ENCODE measurements at places on chromosomes 16 and 17.

DNA sequence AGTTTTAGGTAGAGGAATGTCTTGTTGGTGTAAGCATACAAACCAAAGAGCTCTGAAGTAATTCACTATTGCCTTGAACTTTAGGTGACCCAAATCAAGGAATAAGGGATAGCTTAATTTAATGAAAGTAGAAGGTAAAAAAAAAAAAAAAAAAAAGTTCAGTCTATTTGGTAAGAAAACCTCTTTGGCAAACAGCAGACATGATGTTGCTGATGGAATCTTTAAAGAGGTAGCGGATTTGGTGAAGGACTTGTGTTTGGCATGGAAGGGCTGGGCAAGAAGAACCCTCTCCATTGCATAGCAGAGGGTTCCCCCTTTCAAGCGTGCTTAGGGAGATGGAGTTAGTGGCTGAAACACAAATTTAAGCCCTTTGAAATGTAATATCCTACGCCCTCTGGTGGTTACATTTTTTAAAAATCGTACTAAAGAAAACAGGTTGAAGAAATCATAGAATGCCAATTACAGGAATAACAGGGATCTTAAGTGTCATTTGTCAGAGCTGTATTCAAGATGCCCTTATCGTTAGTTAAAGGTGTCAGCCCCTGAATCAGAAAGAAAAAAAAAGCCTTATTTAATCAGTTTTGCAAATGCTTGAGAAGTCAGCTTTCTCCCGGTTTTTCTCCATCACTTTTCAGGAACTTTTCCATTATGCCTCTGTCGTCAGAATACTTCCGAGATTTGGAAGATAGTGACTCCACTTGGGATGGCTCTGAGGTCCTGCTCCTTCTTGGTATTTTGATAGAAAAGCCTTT lies 383.1 kb downstream of the KCNJ2 start:
- no peak for DNase-seq

DNA sequence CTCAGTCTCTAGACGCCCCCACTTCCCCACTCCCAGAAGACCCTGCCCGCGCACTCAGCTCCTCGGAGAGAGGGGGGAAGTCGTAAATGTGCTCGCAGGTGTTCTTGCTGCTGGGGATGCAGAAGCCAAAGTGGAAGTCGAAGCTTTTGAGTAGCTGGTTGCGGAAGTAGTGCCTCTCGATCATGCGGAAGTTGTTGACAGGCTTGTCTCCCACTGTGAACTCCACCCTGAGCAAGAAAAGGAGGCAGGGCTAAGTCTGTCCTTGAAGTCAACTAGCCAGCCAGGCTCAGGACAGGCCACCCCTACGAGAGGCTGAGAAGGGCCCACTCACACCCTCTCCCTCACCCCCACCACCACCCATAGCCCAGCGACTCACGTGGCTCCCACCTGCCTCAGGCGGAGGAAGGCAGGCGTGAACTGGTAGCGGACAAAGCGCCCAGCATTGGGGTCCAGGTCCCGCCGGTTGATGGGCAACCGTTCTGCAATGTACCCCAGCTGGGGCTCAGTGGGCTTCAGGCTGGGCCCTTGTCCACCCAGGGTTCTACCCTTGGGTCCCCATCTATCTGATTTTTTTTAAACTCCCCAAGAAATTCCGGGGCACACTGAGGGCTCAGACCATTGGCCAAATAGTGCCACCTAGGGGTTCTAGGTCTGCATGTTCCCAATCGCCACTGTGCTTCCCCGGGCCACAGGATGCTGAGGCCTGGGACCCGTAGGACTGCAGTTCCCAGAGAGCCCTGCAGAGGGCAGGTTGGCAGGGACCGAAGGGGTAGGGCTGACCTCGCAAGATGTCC lies 4.6 kb downstream of the UNC119 start:
- peak; percentile 49 for DNase-seq

GRCh38 chr17:26731005-26731921 lies 562.7 kb upstream of the WSB1 start:
- no peak for DNase-seq

DNA sequence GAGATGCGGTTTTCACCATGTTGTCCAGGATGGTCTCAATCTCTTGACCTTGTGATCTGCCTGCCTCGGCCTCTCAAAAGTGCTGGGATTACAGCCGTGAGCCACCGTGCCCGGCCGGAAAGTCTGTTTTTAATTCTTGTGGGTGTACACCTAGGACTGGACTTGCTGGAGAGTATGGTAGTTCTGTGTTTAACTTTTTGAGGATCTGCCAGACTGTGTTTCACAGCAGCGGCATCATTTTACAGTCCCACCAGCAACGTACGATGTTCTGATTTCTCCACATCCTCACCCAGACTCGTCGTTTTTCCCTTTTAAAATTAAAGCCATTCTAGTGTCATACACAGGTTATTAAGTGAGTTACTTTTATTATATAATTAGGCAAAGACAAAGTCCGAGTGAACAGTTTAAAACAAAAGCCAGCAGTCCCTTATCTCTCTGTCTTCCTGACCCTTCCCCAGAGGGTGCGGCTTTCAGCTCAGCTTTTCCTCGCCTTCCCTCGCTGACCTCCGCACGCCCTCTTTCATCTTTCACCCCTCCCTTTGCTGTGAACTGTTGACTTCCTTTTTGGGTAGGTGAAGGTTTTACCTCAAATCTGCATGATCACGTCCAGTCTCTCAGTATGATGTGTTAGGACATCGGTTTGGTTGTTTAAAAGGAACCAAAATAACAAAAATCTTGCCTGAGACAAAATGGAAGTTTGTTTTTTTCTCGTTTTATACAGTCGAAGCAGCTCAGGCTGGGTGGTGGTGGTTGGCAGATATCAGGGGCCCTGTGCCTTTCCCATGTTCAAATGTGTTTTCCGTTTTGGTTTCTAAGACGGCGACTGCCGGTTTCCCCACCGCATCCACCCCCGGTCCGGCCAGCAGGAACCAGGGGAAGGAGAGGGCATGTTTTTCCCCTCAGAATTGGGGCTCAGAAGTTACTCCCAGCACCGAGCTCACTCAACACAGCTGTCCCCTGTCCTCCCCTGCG lies 18.0 kb downstream of the FAM234A start:
- no peak for DNase-seq

GRCh38 chr16:78866521-78866920 lies 734.0 kb downstream of the MAF start:
- DNase-seq: no peak

DNA sequence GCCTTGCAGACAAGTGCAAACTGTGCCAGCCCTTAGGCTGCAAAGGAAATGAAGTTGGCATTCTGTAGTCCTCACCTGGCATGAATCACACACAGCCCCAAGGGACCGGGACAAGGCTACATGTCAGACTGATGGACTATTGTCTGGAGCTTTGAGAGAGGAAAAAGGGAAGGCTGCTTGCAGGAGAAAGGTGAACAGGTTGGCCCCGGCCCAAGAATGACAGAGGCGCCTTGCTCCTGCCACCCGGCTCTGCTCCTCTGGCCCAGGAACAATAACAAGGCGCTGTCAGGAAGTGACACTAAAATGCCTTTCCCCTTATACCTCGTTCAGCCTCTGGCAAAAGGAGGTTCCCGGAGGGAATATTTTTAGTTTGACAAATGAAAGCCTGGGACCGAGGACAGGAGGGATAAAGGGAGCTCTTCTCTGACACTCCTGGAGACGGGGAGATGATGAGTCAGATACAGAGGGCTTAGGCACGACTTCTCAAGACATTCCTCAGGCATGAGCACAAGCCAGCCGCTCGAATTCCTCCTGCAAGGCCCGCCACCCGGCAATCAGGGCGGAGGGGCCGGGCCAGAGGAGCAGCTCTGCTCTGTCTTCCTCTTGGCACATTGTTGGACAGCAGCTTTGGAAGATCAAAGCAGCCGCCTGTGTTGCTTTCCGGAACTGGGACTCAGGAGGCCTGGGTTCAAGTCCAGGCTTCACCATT lies 105.8 kb downstream of the NOG start:
- no peak for DNase-seq

- DNase-seq: no peak
These were observed at the start of gene P2RX1 for GRCh38 chr17:3915995-3916696. Gene P2RX1 (minus strand): TSS chr17:3916465. CDS start chr17:3916225, 240 bp downstream.

- no peak for DNase-seq
These were observed 11.7 kb upstream of the MNT start for GRCh38 chr17:2412561-2413021.

- no peak for DNase-seq
These were observed 1.2 kb downstream of the EPN3 start for GRCh38 chr17:50533720-50534148.

- no peak for DNase-seq
These were observed 14.9 kb upstream of the DHRS11 start for GRCh38 chr17:36576793-36577192.

DNA sequence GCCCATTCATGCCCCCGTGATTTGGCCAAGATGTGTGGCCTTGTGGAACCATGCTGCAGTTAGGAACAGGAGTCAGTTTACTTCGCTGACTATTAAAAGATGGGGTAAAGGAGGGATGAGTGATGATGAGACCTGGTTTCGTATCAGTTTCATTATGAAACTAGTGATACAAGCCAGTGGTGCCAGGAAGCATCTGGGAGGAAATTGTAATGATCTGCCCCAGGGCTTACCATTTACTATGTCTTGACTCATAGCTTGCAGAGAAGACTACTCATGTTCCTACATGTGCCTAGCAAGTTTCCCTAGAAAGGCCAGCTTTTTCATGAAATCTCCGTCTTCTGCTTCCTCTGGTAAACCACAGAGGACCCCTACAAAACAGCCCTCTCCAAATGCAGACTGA lies 23.2 kb downstream of the CDH3 start:
- no peak for DNase-seq

- DNase-seq: no peak
These were observed 15.2 kb downstream of the CYB5D1 start for GRCh38 chr17:7873051-7873450.

GRCh38 chr17:28878981-28879380 lies 18.6 kb downstream of the FLOT2 start:
- no peak for DNase-seq

GRCh38 chr17:8836821-8837562 lies 30.5 kb downstream of the PIK3R6 start:
- no peak for DNase-seq

DNA sequence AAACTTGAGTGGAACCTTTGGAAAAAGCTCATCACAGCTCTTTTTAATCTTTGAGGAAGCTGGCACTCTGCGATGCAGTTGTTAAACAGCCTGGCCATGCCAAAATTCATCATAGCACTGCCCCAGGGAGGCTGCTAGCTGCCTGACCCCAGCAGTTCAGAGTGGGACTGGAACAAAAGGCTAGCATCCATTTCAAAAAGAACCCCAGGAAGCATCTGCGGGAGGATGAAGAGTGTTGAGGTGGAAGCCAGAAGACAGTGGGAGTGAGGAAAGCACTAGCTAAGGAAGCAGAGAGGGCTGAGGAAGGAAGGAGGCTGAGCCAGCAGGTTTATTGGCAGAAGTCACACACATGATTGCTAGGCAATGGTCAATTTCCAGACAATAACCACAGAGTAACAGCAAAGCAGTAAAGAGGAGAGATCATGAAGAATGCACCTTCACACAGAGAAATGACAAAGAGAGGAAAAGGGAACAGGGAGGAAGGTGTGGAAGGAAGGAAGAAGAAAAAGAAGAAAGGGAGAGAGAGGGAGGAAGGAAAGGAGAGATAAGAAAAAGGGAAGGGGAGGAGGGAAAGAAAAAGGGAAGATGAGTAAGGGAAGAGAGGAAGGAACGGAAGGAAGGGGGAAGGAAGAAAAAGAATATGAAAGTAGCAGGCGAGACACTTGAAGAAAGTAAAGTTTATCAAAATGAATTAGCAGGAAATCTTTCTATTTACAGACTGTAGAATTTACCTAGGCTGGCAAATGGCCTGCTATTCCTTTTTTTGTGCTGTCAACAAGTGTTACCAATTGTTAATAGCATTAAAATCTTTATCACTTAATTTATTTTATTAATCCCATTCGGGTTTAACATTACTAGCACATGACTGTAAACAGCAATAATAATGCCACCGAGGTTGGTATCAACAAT lies 270.0 kb upstream of the PSMD7 start:
- DNase-seq: no peak

- DNase-seq: no peak
These were observed 30.9 kb downstream of the SALL1 start for GRCh38 chr16:51119973-51120729.

- no peak for DNase-seq
These were observed 30.7 kb downstream of the DNAH2 start for GRCh38 chr17:7748076-7748775.

GRCh38 chr17:48575066-48575582 lies 3.0 kb downstream of the HOXB4 start:
- no peak for DNase-seq

DNA sequence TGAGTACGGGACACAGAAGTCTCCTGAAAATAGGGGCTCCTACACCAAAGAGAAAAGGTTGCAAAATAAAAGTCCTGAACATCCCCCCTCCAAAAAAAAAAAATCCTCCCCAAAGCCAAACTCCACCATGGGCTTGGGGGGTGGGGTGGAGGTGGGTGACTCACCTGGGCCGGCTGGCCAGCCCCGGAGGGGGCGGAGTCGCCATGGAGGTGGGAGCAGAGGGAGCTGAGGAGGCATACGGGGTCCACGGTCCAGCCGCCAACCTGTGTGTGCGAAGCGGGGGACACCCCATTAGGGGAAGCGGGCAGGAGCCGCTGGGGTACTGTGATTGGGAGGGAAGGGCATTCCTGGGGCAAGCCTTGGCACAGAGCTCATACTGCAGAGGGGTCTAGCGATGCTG lies 31.0 kb downstream of the SRCIN1 start:
- no peak for DNase-seq

DNA sequence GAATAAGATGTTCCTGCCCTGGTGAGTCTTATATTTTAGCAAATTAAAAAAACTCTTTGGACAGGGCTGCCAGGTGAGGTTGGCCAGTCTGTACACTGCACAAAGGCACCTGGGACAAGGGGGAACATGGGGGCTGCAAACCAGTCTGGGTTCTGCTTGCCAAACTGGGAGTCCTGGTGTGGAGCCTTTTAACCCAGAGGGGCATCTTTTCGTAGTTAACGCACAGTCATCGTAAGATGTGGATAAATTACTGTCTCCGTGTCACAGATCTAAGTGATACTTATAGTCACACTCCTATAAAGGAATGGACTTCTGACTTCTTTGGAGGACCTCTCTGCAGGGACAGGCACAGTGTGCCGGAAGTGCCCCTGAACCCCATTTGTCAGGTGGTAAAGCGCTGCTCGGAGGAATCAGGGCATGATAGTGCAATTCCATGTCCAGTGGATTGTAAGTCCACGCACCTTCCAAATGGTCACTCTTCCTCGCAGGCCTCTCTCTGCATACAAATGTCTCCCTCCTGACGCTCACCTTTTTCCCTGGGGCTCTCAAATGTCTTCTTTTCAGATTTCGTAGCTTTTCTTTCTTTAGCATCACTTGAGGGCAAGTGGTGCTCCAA lies 14.7 kb downstream of the DEXI start:
- DNase-seq: no peak

Measured in stimulated activated CD4-positive, alpha-beta T cell treated with anti-CD3 and anti-CD28 coated beads, Interleukin-1b, Interleukin-23, amount 100 ng/mL, for 1 hour (primary cell).